Hippocampal formation (tissue), 2 donors: ENCODE measurements at places on chromosomes 6 and 20.

DNA sequence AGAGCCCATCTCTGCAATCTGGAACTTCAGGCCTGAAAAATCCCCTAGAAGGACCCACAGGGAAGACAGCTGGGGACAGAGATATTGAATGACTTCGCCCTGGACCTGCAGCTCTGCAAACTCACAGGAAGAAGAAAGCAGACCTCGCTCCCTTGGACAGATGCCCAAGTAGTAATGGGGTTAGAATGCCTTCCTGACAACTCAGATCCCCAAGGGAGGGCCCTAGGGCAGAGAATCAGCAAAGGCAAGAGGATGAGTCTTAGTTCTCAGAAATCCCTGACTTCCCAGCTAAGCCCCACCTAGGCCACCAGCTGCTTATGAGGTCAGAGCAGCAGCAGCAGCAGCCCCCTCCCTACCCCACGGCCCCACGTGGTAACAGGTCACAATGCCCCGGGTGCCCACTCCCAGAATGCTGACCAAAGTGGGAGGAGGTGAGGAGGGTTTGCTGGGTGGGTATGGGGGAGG, at the start of gene C20orf141:
TSS of gene C20orf141 (plus strand) at position 401 of the 465 bp plus-strand sequence. CDS start 198 bp downstream, outside the sequence.
- no peak for DNase-seq

DNA sequence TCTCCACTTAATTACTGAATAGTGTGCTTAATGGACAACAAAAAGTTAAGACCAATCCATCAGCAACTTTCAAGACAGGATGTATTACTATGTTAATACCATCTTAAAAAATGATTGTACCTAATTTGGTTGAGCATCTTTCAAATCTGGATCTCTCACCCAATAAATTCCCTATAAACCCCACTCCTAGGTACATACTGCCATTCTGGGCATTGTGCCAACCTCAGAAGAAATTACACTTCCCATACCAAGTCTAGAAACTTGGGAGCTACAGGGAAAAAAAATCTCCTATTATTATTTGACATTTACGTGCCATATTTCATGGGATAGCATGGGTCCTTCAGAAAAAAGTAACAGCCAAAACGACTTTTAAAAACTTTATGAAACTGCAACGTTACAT, 5.1 kb downstream of the SYNCRIP start:
- DNase-seq, result no peak

- peak; percentile 24 for DNase-seq
These were observed 4.2 kb upstream of the ZBTB46 start for GRCh38 chr20:63835021-63835858.

DNA sequence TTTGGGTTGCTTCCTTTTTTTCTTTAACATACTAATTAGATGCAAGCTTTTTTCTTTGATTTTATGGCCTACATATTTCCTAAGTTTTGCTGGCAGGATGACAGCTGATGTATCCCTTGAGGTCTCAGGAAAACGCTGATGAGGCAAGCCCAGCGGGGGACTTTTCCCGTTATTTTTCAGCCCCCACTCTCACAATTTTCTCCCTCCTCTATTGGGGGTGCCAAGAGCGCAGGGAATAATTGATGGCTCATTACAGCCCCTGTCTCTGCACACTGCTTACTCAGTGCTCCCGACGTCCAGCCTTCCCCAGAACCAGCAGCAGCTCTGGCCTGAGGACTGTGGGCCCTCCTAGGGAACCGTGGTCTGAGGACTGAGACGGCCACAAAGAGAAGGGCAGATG, 38.6 kb upstream of the VSTM2L start:
- no peak for DNase-seq

- DNase-seq, result no peak
These were observed 754 bp upstream of the TMEM170B start for GRCh38 chr6:11536795-11537194.

DNA sequence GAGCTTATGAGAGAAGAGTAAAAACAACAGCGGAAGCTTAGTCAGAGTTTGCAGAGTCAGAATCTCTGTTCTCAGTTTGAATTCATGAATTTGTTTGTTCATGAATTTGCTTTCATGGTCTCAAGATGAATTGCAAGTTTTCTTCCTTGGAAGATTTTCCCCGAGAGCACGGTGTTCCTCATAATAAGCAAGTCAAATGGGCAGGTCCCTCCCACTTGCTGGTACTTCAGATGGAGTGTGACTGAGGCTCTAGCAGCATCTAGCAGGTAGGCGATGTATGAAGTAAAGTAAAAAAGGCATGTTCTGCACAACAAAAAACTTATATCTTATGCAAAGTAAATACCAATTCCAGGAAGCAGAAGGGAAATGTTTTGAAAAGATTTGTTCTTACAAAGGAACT, 15.5 kb upstream of the MLIP start:
- no peak for DNase-seq

DNA sequence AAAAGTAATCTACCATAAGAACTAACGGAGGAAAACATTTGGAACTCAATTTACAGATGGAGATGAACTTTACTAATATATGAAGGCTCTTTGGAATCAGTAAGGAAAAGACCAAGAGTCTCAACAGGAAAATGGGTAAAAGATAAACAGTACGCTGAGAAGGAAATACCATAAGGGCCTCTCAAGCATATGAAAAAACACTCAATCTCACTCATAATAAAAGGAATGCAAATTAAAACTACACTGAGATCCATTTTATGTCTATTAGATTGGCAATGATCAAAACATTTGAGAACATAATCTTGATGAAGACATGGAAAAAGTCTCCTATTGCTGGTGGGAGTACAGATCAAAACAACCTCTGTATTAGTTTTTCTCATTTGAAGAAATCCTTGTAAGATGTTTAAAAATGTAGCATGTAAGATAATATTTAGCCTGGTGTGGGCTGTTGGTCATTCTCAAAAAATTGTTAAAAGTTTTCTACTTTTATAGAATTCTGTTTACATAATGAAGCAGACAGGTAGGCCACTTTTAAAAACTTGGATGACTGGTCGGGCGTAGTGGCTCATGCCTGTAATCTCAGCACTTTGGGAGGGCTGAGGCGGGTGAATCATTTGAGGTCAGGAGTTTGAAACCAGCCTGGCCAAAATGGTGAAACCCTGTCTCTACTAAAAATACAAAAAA, 14.5 kb downstream of the REV3L start:
- no peak for DNase-seq

- DNase-seq, result no peak
These were observed 47.6 kb upstream of the SPDEF start for GRCh38 chr6:34603707-34604106.

DNA sequence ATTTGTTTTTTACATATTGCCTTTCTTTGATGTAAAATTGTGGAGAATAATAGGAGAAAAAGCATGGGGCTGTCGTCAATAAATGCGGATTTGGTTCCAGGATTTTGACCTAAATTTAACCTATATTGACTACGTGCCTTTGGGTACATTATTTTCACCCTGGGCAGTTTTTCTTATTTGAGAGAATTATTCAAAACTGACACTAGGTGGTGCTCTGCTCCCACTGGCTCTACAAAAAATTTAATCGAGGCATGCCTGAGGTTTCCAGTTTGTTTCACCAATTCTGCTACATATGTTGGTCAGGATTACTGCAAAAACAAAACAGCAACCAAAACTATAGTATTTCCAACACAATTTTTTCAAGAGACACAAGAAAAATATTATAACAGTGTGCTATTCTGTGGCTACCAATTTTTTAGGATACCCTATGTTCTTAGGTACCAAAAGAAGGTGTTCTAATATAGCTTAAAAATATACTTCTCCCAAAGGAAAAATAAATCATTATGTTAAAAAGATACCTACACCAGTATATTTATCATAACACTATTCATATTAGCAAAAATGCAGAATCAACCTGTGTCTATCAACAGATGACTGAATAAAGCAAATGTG, 48.6 kb upstream of the FABP7 start:
- DNase-seq, result no peak

DNA sequence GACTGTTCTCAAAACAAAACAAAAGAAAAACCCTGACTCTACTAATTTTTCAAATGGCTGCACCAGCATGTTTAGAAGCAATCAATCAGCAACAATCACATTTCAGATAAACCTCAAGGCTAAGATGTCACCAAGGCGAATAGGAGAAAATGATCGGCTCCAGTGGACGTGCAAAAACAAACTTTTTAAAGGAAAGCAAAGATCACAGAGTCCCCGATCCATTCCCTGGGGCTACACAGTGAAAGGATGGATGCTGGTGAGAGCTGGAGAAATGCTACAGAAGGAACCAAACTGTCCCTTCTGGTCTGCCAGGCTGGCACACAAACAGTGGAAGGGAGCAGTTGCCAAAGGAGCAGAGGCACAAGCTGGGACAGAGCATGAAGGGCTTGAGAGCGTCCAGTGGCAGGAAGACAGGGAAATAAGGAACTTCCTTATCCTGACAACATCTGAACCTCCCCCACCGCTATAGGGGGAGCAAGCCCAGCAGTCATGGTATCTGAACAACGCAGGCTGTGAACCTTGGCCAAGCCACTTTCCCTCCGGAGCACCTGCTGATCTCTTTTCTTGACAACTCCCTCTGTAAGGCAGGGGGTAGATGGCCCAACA, 73.7 kb upstream of the HIVEP1 start:
- DNase-seq, result no peak

DNA sequence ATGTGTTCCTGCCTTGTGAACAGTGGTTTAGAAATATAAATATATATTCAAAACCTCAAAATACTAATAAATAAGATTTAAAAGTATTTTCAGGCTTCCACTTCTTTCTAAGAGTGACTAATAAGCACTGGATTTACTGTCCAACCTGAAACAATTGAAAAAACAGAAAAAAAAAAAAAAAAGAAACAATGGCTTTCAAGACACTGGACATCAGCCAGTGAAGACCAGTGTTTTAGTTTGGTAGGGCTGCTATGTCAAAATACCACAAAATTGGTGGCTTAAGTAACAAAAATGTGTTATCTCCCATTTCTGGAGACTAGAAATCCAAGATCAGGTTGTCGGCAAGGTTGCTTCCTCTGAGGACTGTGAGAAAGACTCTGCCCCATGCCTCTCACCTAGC, 101.4 kb upstream of the PDE7B start:
- DNase-seq, result no peak

- DNase-seq, result no peak
These were observed 26.5 kb downstream of the PTPRK start for GRCh38 chr6:128493877-128494276.

- no peak for DNase-seq
These were observed 50.0 kb upstream of the PLEKHG1 start for GRCh38 chr6:150549674-150550101.

DNA sequence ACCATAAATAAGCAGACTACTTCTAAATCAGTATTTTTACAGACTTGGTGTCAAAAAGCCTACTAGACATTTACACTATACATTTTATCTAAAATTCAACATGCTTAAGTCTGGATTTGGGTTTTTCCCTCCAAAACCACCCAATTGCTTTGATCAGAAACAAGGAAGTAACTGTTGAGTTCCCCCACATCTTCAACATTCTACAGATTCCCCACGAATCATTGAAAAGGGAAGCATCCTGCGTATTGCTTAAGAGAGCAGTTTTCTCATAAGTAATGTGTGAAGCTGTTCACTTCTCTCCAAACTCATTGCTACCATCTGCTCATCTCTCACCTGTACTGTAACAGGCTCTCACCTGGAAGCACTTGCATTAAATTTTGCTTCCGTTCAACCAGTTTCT, 36.4 kb upstream of the RNF144B start:
- no peak for DNase-seq

GRCh38 chr20:52340036-52340634, 148.6 kb upstream of the ZFP64 start:
- DNase-seq, result no peak

DNA sequence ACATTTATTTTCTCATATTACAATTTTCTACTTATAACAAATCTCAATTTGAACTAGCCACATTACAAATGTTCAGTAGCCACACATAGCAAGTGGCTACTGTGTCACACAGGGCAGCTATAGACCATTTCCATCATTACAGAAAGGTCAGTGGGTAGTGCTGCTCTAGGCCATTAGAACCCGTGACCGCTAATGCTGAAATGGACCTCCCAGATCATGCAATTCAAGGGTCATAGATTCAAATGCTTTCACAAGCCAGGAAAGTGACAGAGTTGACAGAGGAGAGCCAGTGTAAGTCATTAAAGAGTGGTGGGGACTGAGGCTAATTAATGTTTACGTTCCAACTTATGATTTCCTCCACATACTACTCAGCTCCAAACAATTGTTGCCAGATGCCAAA, 3.5 kb upstream of the OCSTAMP start:
- DNase-seq, result no peak

- DNase-seq, result no peak
These were observed 80.5 kb upstream of the QKI start for GRCh38 chr6:163333701-163334663.

DNA sequence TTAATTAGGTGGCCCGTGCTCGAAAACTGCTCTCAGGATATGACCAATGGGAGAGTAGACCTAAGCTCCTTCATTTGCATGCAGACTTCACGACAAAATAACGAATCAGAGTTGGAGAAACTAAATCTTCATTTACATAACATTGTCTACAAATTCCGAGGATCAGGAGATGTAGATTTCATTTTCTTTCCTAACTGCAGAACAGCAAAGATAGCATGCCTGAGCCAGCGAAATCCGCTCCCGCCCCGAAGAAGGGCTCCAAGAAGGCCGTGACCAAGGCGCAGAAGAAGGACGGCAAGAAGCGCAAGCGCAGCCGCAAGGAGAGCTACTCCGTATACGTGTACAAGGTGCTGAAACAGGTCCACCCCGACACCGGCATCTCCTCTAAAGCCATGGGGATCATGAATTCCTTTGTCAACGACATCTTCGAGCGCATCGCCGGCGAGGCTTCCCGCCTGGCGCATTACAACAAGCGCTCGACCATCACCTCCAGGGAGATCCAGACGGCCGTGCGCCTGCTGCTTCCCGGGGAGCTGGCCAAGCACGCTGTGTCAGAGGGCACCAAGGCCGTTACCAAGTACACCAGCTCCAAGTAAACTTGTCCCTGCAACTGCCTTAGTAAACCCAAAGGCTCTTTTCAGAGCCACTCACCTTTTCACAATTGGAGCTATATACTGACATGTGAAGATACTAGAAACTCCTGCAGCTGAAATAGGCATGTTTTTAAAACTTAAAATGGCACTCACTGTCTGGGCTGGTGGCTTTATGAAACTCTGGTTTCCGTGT, 96.5 kb downstream of the HFE start:
- peak; percentile 56 for DNase-seq

DNA sequence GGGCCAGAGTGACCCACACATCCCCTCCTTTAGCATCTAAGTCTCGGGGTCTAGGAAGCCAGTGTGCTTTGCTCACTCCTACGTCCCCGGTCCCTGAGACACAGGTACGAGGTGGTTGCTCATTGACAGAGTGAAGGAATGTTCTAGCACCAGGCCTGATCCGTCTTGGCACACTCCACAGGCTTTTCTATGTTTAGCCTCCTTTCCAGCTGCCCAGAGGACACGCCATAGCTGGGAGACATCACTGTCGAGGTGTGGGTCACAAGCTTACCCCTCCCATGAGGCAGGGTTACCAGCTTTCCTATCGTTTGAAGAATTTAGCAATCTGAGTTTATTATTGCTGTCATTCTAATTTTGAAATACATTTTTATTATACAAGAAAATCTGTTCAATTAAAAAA, 30.4 kb upstream of the IER3 start:
- DNase-seq, result no peak
